ENCODE measurements at places on chromosomes 16 and 17.
A peak's percentile ranks its signal among the peaks of the same experiment; 100 is the strongest.

GRCh38 chr17:499951-500461 is 147.4 kb upstream of the RPH3AL start:
- DNase-seq = no peak

DNA sequence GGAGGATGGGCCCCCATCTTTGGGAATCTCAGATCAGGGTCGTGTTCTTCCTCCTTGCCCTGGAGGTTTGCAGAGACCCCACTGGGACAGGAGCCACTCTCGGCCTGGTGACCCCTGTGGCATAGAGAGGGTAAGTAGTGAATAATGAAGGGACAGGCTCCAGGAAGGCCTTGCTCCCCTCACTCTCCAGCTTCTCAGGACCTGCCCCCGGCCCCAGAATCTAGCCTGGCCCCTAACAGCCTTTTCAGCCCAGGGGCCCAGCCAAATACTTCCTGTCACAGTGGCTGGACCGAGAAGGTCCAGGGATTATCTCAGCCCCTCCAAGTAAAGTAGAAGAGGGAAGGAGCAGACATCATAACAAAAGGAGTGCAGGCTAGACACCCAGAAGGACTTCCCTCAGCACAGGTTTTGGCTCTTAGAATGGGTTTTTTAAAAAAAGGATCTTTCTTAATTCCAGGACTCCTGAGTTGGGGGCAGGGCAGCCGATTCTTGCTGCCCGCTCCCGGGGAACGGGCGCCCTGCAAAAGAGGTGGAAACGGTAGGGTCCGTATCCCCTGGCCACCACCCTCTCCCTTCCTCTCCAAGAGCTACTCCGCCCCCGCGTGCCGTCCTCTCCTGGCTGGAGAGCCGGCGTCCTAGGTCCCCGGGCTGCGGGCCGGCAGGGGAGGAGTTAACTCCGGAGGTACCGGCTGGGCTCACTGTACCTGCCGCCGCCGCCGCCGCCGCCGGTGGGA is 559 bp upstream of the NXPH3 start:
- DNase-seq = no peak

DNA sequence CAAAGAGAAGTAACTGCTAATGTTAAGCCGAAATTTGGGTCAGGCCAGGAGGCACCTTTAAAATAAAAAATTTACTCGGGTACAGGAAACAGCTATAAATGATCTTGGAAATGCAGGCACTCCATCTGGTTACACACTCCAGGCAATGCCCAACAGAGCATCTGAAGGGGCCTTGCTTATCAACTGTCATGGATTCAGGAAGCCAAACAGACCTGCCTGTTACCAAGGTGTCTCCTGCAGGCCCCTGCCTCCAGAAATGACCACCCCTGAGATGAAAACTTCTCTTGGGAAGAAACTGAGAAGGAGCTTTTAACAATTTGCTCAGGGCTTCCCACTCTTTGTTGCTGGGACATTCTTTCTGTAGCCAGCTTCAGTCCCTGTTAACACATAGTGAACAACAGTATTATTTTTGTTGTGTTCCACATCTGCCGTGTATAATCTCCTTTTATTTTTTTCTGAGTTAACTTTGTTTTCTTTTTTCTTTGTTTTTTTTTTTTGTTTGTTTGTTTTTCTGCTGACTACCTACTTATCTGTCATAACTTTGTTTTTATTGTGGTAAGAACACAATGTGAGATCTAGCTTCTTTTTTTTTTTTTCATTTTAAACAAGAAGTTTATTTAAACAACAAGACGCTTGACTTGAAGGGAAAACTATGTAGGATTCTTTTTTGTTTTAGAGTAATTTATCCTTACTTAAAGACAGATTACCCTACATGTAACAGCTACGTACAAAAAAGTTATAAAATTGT is 18.7 kb upstream of the ATP5MC1 start:
- DNase-seq = no peak

- peak; percentile 33 for DNase-seq
Measured at GRCh38 chr17:29004081-29004692, 1.6 kb downstream of the SEZ6 start.

- DNase-seq = no peak
Measured at GRCh38 chr17:62090021-62090824, 25.1 kb upstream of the MED13 start.

GRCh38 chr17:37488607-37489196 is 989 bp upstream of the DUSP14 start:
- peak; percentile 98 for DNase-seq

All from fibroblast of skin of right biceps (primary cell).